GM04503 (cell line): ENCODE measurements at places on chromosomes 7 and 10.

- DNase-seq, result no peak
Observed at GRCh38 chr7:102012941-102013461, 195.6 kb downstream of the CUX1 start.

DNA sequence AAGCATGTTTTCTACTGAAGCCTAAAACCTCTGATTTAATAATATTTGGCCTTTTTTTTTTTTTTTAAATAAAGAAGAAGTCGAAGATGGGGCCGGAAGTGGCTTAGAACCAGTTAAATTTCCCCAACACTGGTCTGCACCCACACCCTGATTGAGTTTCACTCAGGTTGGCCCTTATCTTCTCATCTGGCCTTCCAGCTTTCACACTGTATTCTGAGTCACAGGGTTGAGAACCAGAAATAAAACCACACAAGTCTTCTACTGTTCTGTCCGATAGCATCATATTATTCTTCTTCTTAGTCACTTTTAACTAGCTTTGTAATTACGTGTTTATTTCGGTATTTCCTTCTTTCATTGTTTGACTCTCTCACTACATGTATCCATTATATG is 9.9 kb downstream of the ZNF365 start:
- peak; percentile 64 for DNase-seq

GRCh38 chr10:33617381-33618080 is 283.1 kb upstream of the NRP1 start:
- DNase-seq, result no peak

GRCh38 chr7:156466272-156466671 is 174.3 kb upstream of the RNF32 start:
- DNase-seq, result no peak

DNA sequence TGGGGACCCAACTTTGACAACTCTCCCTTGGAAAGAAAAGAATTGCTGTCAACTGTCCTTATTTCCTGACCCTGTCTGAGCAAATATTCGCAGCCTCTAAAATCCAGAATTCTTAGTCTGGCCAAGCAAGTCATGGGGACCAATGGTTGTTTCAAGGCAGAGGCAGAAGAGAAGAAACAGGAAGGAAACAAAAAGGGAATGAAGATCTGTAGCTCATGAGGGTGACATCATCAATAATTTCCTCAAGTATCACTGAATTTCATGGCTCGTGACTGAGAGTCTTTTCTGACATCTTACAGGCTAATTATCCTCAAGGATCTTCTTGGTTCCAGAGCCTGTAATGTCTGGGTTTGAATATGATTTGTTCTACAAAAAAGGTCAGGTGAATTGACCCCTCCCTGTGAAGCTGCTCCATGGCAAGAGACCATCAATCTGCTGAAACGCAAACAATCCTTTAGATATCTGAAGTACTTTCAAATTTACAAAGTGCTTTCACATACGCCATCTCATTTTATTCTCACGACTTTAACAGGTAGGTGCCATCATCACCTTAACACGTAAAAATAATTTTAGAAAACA is 5.8 kb downstream of the CDK6 start:
- DNase-seq, result no peak

GRCh38 chr10:112330162-112330561 is 43.8 kb upstream of the ACSL5 start:
- no peak for DNase-seq

GRCh38 chr7:118059209-118059608 is 124.8 kb upstream of the LSM8 start:
- no peak for DNase-seq

- DNase-seq, result no peak
Observed at GRCh38 chr7:141737118-141737835, 881 bp upstream of the SSBP1 start.

- no peak for DNase-seq
Observed at GRCh38 chr10:115167751-115168150, 74.6 kb downstream of the ATRNL1 start.
